ENCODE measurements at places on chromosomes 7 and 10.

- no peak for DNase-seq
Observed at GRCh38 chr7:88020953-88021665, 87.1 kb downstream of the ADAM22 start.

GRCh38 chr10:17782921-17783665 lies 26.1 kb upstream of the MRC1 start:
- no peak for DNase-seq

DNA sequence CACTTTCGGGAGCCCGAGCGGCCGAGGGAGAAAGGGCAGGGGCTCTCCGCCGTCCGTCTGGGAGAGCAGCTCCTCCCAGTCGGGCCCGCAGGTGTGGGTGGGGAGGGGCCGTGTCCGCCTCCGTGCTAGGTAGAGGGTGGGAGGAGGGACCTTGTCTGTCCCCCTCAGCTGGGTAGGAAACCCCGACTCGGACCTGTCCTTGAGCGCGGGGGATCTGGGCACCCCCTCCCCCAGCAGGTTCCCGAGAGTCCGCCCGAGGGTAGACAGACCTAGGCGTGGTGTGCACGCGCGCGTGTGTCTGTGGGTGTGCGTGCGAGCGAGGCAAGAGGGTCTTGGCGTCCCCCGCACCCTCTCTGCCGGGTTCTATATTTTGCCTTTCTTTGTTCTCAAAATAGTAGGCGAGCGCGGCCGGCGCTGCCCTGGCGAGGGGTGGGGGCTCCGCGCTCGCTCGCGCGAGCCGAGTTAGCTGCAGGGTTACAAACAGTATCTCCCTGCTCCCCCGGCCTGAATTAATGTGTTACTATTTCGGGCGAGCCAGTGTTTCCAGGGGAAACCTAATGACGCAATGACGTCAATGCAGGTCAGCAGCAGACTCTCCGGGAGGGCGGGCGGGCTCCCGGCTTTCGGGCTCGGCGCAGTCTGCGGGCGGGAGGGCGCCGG lies 73.9 kb upstream of the LEP start:
- DNase-seq: no peak

DNA sequence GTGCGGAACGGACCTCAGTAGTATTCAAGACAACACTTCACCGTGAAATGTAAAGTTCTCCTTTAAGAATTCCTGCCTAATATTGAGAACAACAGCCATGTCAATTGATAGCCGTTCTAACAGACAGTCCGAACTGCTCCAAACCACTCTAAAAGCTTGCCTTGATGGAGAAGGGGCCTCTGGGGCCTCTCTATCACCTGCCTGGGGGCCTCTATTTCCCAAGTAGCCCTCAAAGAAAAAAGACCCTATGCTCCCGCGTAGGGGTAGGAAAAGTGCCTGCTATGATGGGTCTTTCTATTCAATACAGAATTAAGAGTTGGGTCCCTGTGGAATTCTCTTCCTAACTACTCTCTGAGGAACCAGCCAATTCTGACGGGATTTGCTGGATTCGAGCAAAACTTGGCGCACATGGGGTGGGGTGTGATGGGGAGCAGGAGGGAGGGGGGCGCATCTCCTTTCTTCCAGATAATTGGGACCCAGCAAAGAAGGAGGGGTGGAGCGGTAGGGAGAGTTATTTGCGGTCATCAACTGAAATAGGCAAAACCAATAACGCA lies 8.3 kb upstream of the DLX6 start:
- DNase-seq: no peak

- DNase-seq: no peak
Observed at GRCh38 chr10:33320288-33320687, 14.2 kb downstream of the NRP1 start.

- no peak for DNase-seq
Observed at GRCh38 chr7:106206826-106207541, 77.8 kb downstream of the NAMPT start.

GRCh38 chr10:28307267-28307666 lies 4.4 kb upstream of the MPP7 start:
- DNase-seq: no peak

GRCh38 chr10:96606946-96607345 lies 20.1 kb upstream of the TM9SF3 start:
- DNase-seq: no peak

DNA sequence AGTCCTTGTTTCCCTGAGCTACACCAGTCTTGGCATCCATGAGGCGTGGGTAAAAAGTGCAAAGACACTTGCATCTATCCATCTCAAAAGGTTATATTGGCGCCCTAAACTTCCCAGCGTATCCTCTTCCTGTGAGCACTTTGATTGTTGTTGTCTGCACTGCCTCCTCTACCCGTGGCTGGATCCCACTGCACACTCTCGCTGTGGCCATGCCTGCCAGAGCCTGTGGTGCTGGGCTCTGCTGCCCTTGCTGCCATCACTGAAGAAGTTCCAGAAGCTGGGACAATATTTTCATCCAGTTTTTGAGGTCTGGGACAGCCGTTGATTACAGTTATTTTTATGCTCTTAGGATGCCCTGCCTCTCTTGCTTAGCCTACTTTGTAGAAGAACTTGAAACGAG lies 85.3 kb upstream of the PCGF5 start:
- no peak for DNase-seq

DNA sequence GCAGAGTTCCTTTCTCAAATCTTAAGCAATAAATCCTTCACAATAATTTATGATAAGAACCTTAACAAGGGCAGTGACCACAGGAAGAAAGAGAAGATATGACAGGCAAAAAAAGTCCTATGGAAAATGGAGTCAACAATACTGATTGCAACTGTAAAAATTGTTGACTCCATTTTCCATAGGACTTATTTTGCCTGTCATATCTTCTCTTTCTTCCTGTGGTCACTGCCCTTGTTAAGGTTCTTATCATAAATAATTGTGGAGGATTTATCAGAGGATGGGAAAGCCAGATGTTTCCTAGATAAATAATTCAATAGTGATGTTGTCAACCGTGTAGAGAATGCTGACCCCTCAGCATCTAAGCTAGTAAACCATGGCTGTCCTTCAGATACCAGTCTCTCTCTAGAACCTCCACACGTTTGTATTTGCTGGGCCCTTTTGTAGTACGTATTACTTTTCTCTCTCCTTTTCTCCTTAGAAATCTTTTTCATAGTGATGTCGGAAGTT lies 172.6 kb upstream of the BET1 start:
- no peak for DNase-seq

GRCh38 chr10:44427479-44427878 lies 42.6 kb upstream of the CXCL12 start:
- peak; percentile 56 for DNase-seq

GRCh38 chr7:55138663-55139062 lies 119.8 kb downstream of the EGFR start:
- no peak for DNase-seq

DNA sequence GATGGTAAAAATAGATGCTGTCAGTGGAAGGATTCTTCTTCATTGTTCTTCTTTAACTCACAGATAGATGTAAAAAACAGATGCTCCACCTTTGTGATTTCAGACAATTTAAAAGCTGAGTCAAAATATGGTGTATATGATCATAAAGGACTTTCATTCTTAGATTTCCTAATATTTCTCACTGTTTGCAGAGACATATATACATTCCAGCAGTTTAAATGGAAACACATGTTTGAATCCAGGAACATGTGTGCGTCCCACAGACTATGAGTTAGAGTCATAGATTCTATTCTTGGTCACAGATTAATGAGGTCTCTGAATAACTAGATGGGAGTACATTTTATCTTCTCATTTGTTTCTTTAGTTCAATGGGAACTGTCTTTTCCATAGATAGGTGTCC lies 109.6 kb downstream of the BICC1 start:
- DNase-seq: no peak

DNA sequence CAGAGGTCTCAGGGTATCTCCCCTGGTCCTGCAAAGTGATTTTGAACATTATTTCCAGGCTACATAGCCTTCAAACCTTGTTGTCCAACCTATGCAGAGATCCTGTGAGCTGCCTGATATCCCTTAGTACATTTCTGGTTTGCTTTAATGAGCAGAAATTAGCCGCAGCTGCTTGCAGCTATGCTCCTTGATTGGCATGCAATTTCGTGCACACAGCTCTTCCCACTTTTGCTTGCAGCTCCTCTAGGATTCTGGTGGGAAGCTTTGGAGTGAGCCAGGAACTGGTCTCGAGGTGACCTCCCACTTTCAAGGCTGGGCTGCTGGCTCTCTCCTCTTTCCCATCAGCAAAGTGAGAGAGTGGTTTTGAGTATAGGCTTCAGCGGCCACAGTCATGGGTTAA lies 45.8 kb downstream of the OAT start:
- no peak for DNase-seq

DNA sequence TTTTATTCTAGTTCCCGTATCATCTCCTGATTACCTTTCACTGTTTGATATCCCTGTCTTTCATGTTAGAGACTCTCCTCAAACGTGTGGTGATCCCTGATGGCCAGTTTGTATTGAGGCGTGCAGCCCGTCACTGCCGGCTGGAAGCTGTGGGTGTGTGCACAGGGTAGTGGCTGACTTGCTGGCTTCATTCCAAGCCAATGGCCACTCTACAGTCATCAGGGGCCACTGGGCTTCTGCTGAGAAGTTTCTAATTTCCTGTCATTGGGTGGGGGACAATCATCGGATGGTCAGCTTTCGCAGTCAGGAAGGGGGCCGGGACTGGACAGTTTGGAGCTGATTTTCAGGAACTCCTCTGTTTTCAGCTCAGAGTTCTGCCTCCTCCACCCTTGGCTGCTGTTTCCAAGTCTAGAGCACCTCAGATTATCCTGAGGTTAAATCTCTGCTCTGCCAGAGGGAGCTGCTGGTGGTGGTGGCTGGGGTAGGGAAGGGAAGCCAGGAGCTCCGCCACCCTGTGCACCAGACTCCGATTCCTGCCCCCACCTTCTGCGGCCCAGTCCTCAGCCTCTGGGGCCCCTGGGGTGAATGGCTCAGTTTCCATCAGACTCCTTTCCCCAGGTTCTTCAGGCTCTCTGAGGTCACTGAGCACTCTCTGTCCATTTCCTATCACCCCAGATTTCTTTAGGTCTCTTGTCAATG lies 34.9 kb downstream of the BAIAP2L1 start:
- DNase-seq: no peak

- DNase-seq: no peak
Observed at GRCh38 chr10:73405556-73405955, 8.3 kb downstream of the ANXA7 start.

GRCh38 chr7:67550801-67551436 lies 554.3 kb downstream of the TYW1 start:
- DNase-seq: no peak

DNA sequence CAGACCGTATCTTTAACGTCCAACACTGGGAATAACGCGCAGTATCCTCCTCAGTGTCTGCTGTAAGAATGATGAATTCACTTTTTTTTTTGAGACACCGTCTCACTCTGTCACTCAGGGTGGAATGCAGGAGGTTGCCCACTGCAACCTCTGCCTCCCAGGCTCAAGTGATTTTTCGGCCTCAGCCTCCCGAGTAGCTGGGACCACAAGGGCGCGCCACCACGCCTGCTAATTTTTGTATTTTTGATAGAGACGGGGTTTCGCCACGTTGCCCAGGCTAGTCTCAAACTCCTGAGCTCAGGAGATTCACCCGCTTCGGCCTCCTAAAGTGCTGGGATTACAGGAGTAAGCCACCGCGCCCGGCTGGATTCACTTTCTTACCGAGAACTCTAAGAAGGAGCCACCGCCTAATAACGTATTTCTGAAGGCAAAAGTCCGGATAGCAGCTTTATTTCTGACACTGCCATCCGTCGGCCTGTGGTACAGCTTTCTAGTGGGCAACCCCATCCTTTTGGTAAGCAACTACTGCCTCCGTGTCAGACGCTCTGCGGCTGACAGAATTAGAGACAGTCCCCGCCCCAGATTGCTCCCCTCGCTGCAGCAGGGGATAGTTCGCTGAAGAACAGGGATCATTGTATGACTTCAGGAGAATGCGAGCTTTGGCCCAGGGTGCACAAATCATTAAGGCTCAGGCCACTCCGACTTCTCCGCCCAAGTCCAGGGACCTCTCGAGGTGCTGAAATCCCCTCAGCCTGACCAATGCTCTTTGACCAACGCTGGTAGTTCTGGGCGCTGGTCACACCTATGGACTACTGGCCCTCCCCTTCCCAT lies 662 bp downstream of the POLR3A start:
- DNase-seq: no peak

GRCh38 chr7:157690833-157691585 lies 354.2 kb downstream of the DNAJB6 start:
- DNase-seq: peak; percentile 66

DNA sequence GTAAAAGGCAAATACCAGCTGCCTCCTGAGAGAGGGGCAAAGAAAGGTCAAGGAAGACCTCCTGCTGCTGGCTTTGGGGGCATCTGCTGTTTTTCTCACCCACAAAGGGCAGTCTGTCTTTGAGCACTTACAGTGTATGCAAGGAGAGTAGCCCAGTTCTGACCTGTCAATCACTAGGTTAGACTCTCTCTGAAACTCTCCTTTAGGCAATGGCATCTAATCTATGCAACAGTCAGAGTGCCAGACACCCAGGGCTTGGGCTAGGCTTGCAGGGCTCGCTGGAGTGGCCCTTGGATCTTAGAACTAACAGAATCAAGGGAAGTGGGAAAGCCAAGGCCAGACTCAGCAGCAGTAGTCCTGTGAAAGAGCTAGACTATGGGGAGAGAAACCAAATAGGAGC lies 522.9 kb downstream of the NRG3 start:
- DNase-seq: no peak

DNA sequence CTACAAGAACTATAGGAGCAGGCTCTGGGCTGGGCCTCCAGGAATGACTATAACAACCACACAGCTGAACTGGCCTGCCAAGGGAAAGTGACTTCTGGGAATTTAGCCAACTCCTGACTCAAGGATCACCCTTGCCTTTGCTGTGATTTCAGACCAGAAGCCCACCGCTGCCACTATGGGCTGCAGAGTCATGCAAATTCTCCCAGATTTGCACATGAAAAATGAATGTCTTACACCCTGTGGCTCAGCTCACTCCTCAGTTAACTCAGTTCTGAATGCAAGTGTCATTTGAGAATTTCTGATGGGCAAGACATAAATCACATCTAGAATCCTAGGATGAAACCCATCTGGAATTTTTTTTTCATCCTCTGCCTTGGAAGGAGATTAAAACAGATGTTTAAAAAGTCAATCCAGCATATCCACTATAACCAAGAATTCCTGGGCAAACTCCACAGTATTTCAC lies 186.5 kb upstream of the BET1 start:
- DNase-seq: no peak

DNA sequence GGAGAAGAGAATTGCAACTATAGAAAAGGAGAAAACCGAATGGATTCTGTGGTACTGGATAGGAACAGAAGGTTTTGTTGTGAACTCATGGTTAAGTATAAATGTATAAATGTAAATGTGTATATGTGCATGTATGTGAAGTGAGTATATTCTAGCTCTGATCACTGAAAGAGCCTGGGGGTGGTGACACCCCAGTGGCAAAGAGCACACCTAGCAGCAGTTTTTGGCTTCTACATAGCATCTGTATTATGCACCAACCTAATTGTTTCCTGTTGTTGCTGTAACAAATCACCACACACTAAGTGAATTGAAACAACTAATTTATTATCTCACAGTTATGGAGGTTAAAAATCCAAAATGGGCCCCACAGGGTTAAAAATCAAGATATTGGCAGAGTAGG lies 455.4 kb downstream of the RPS24 start:
- no peak for DNase-seq

GRCh38 chr7:41869091-41869490 lies 166.2 kb upstream of the INHBA start:
- DNase-seq: no peak

Data from type B pancreatic cell (in vitro differentiated cells).